ENCODE measurements at places on chromosomes 12 and 14. TPM values are rescaled to one million over a fixed set of nuclear protein-coding genes. Genes with fewer than 3 reads are reported as not detected.

GRCh38 chr12:2893007-2893406, 2.3 kb downstream of the TULP3 start:
- DNase-seq: no peak

Gene PSMD9
- 51.3 TPM for total RNA-seq

Gene CDKN1B
- total RNA-seq: 98.9 TPM

Gene KLRK1
- 1.3 TPM for total RNA-seq

- no peak for DNase-seq
Observed at GRCh38 chr14:22221508-22221907, 367.5 kb downstream of the DAD1 start.

- DNase-seq: no peak
Observed at GRCh38 chr12:69161829-69162228, 77.5 kb upstream of the CPSF6 start.

Gene GPATCH2L
- 87.2 TPM for total RNA-seq
